ENCODE measurements at places on chromosomes 3 and 15.

- DNase-seq: no peak
These were observed 20.8 kb downstream of the TCF12 start for GRCh38 chr15:56939257-56939656.

- DNase-seq: no peak
These were observed 302.7 kb downstream of the CTNNB1 start for GRCh38 chr3:41502023-41502422.

DNA sequence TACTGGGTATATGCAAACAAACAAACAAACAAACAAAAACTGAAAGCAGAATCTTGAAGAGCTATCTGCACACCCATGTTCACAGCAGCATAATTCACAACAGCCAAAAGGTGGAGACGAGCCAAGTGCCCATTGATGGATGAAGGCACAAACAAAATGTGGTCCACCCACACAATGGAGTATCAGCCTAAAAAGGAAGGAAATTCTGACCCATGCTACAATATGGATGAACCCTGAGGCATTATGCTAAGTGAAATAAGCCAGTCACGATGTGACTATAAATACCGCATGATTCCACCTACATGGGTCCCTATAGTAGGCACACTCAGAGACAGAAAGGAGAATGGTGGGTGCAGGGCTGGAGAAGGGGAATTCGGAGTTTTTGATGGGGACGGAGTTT, 24.1 kb downstream of the XPC start:
- no peak for DNase-seq

DNA sequence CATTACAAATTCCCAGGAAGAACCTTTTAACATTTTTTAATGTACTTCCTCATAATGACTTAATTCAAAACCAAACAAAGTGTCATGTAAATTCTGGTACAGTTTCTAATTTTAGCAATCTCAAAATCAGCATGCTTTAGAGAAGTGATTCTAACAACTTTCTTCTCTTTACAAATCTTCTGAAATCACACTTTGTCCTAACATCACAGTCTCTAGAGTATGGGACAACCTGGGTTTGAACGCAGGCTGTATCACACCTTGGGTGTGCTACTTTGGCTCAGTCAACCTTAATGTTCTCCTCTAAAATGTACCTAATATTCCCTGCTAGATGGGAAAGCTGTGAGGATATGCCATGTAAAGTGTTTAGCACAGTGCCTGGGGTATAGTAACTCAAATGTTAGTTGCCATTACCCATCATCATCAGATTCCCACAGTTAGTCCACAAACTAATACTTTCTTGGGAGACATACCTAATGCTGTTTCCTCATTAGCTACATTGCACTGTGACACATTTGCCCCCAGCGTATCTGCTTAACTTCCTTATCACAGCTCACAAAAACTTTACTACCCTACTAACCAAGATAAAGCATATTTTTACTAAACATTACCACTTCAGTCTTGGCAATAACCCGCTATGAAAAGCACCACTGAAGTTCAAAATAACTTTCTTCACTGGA, 3.1 kb downstream of the TSPAN3 start:
- DNase-seq: no peak

DNA sequence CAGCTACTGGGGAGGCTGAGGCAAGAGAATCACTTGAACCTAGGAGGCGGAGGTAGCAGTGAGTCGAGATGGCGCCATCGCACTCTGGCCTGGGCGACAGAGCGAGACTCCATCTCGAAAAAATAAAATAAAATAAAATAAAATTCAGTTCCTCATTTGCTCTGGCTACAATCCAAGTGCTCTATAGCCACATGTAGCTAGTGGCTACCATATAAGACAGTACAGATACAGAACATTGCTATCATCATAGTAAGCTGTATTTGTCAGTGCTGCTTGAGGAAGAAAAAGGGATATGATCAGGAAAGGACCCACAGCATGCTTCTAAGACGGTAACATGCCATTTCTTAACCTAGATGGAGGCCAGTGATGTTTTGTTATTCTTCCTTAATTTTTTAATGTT, 88.7 kb upstream of the CDAN1 start:
- no peak for DNase-seq

- DNase-seq: no peak
These were observed 72.8 kb upstream of the IQSEC1 start for GRCh38 chr3:13145826-13146642.

DNA sequence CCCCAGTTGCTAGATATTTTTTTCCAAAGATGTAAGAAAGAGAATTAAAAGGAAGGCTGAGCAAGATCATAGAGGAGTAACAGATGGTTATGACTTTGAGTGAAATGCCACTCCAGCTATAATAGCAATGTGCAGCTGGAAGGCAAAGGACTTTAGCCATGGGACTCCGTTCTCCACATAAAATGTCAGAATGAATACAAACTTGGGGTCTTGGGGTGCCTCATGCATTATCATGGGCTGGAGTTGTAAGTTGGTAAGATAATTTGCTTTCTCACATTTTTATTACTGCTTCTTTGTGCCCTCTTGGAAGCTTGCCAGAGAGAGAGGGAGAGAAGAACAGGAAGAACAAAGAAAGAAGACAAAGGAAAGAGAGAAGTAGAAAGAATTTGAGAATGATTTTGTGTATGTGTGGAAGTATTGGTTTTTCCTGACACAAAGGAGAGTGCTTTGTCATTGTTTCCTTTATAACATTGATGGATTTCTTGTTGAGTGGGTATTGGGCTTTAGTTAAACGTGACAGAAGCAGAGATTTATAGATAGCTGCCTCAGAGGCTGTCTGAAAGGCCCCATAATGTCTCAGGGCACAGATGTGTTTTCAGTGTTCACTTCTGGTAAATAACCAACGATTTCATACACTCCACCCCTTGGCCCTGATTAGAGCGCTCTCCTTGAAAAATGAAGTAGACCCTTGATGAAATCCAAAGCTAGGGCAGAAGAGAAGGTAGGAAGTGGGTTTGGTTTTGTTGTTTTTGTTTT, 715.3 kb downstream of the NR2F2 start:
- DNase-seq: no peak

DNA sequence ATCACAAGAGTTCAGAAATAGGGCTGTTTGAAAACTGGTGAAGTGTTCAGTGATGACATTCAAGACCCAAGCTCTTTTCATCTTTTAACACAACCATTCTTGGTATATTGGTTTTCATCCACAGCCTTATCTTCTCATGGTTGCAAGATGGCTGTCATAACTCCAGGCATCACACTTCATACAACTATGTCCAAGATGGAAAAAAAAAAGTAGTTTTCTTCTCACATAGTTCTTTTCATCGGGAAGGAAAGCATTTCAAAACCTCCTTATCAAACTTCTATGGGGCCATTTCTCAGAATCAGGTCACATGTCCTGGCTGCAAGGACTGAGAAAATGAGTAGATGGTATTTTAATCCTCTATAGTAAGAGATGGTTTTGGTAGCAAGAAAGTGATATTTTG, 21.1 kb upstream of the MFSD1 start:
- DNase-seq: no peak

GRCh38 chr3:131282967-131283366, 98.6 kb upstream of the NUDT16 start:
- DNase-seq: no peak

DNA sequence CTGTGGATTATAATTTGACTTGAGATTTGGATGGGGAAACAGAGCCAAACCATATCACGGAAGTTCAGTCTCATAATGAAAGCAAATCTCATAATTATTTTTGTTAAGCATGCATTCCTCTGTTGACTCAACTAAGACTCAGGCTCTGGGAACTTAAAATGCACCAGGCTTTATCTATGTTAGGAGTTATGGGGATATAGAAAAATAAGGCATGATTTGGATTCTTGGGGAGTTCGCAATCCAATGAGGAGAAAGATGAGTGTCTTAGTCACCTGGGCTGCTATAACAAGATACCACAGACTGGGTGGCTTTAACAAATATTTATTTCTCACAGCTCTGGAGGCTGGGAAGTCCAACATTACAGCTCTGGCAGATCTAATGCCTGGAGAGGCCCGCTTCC, 89.4 kb upstream of the TJP1 start:
- DNase-seq: no peak

DNA sequence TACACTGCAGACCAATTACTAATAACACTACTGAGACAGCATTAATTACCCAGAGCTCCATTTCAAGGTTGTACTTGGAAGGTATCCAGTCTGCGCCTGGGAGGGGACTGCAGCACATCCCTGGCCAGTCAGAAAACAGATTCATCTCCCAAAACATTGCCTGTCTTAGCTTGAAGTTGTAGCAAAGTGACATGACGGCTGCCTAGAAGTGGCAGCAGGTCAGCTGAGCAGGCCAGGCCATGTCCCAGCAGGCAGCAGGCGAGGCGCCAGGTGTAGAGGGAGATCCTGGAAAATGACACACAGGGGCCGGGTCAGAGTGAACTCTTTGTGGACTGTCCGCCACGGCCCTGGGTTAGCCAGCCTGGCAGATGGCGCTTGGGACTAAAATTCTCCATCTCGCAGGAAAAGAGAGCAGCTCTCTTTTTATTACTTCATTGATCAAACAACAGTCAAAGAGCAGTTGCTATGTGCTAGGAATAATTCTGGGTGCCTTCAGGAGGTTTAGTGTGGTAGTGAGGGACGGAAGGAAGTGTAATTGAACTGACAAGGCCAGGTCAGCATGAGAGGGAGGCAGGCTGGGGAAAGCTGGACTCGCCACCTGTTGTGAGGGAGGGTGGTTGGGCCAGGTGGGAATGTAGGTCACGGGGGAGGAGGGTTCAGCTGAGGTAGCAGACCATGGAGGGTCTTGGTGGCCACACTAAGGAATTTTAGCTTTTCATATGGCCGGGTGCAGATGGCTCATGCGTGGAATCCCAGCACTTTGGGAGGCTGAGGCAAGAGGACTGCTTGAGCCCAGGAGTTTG, 1.3 kb upstream of the MAP6D1 start:
- no peak for DNase-seq

- no peak for DNase-seq
These were observed 28.8 kb downstream of the HOMER2 start for GRCh38 chr15:82923744-82924143.

- DNase-seq: no peak
These were observed 97.4 kb downstream of the SLC9A9 start for GRCh38 chr3:143750841-143751240.

- no peak for DNase-seq
These were observed 47.1 kb downstream of the SCAP start for GRCh38 chr3:47428662-47429061.

DNA sequence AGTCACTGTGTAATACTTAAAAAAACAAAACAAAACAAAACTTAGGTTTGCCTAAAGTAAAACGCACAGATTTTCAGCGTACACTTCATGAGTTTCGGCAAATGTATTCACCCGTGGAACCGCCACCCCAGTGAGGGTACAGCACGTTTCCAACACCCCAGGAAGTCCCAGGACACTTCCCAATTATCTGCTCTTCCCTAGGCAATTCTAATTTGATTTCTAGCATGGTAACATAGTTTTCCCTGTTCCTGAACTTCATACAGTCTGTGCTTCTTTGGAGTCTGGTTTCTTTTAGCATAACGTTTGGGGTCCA, 497 bp upstream of the CLASP2 start:
- DNase-seq: no peak

DNA sequence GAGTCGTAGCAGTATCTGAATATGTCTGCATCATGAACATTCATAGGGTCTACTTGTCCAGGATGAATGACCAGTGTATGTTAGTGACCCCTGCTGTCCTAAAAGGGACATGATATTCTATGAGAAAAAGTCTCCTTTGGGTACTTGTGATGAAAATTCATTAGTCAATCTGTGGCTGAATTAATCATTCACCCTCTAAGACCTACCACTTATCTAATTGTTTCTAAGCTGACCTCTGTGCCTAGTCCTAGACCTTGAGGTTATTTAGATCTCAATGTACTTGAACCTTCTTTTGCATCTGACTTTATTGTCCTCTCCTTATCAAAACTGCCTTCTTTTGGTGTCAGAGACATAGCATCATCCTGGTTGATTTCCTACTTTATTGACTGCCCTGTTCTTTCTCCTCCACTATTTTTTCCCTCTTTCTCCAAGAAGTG, 799.3 kb downstream of the DIPK2A start:
- no peak for DNase-seq

- no peak for DNase-seq
These were observed 108.7 kb downstream of the ITPR1 start for GRCh38 chr3:4601892-4602291.

GRCh38 chr15:89740137-89740536, 10.9 kb downstream of the MESP1 start:
- DNase-seq: no peak

DNA sequence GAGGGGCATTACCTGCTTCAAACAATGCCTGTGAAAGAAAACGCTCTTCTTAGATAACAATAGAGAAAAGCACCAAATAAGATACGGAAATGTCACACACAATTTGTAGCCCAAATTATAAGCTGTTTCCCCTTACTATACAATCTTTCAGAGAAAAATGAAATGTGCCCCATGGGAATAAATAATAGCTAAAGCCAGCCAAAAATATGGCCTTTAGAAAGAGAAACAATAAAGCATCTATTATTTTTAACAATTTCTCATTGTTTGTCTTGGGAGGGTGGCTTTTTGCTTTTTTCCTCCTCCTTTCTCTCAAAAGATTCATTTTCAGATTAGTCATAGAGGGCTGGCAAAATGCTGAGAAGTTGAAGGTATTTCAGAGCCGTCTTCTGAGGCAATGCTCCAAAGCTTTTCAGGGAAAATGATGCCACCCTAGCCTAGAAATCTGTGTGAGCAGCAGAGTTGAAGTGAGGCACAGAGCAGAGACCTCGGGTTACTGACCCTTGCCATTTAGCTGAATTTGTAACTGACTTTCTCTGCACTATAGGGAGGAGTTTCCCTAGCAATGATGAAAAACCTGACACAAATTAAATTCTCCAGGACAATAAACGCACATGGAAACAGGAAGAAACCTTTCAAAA, 86.3 kb upstream of the PRICKLE2 start:
- no peak for DNase-seq

DNA sequence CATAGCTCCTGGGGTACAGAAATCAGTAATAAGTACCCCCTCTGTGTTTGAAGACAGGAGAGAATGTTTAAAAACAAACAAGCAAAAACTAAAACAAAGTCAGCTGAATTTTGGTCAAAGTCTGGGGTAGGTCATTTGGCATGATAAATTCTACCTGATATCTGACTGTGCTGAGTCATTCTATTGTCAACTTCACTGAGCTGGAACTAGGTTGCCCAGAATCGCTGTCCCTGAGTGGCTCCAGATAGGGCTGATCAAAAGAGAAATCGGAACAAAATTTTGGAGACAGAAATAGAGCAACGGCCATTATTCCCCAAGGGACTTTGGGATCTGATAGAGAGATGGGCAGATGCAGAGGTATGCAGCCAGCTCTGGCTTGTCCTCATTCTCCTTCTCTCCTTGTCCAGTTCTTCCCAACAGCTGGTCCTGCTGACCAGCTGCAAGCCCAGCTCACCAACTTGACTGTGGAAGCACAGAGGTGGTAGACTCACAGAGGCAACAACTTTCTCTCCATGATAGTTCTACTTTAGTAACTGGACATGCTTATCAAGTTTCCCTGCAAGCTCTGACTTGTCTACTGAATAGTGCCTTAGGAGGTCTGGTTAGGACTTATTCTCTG, 57.3 kb upstream of the MYRIP start:
- no peak for DNase-seq

DNA sequence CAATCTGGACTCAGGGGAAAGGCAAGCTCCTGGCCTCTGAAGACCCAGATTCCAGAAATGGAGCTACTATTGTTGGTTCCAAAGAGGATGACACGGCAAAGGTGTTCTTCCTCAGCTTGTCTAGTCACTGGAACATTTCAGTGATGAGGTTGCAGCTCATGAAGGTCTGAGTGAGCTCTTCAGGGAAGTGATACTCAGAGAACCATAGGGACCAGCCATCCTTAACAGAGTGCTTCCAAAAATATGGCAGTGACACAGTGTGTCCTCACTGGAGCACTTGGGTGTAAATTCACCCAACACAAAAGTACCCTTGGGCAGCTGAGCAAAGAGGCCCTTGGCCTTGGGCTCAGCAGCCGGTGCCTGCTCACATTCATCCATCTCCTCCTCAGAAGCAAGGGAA, 46.3 kb downstream of the SPTSSB start:
- no peak for DNase-seq

All from activated B cell treated with CpG ODN at 0.5 μM for 24 hours (primary cell).